ENCODE measurements at places on chromosomes 7 and 10.

DNA sequence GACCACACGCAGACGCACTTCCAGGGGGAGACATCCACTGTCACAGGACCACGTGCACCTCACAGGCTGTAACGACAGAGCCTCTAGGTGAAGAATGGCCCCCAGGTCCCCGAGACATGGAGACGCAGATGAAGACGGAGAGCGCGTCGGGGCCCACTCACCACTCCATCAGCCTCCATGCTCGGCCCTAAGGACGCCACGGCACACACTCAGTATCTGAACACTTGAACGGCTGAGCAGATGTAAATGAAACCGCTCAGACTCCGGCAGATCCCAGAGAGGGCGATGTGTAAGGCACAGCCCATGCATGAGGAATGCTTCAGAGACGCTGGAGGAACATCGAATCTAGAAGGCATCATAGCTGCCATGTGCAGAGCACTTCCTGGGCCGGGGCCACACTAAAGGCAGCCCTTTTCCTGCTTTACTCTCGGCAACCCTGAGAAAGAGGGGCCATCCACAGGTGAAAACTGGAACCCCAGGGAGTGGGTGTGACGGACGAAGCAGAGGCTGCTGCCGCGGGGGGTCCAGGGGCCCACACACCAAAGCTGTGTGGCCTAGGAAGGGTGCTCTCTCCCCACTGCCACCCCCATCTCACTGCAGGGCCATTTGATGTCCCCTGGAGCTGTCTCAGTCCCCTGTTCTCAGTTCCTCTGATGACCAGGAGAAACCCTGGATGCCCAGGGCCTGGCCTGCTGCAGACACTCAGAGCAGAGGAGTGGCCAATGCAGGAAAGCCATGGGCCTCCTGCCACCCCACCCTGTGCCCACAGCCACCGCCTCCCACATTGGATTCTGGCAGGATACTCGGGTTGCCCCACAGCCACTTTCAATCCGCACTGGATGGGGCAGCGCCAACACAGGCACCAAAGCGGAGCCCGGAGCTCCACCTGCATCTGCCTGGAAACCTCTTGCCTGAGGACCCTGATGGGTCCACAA, 253.8 kb downstream of the MAD1L1 start:
- DNase-seq = no peak

DNA sequence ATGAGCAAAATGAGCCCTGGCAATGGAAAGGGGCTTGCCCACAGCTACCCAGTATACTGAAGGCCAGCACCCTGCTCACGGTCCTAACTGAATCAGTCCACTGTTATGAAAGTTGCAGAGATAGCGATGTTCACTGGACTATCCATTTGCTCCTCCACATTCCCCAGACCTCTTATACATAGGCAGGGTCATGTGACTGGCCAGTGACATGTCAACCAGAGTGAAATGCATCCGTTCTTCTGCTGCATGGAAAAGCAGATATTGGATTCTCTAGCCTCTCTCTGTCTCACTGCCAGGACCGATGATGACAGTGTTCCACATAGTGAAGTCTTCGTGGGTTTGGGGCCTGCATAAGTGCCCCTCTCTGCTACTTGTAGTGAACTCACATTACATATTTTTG, 503.4 kb downstream of the RPS24 start:
- no peak for DNase-seq

DNA sequence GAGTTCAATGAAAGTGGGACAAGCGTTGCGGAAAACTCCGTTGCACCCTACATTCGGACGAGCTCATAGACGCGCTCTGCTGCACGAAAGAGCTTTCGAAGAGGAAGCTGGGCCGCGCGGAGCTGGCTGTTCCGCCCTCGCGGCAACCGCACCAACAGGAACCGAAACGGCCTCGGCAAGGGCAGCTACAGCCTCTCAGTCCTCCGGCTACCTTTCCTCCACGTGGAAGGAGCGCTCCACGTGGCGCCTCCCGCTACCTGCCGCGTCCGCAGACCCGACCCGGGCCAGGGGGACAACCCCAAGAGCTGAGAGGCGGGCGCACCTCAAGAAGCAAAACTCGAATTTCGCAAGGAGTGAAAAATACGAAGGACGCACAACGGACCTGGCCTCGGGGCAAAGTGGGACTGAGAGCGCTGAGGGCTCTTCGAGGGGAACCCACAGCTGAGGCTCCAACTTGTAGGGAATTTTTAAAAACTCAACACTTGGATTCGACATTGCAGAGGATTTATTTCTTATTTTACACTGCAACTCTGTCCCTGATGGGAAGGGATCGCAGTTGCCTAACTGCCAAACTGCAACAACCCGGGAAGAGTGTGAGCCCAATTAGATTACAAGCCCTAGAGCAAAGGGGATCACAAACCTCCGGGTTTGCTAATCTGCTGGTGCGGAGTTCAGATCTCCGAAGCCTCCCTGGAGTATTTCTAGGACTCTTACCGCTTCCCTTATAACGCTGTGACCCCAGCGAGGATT, 1.4 kb downstream of the HPSE2 start:
- DNase-seq = no peak

DNA sequence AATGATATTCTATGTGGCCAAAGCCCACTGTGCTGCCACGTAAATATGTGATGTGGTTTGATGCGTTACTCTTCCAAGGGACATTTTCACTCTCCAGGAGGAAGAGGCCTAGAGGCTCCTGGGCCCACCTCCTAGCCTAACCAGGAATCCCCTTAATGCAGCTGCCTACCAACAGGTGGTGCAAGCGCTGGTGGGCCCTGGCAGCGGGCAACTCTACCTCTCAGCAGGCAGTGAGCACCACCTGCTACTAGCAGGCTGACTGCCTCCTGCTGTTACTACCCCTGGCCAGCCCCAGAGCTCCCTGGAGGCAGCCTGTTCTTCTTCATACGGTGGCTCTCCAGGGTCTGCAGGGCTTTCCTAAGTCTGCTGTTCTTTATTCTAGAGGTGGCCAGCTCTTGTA, 62.8 kb downstream of the CDH23 start:
- DNase-seq = no peak

DNA sequence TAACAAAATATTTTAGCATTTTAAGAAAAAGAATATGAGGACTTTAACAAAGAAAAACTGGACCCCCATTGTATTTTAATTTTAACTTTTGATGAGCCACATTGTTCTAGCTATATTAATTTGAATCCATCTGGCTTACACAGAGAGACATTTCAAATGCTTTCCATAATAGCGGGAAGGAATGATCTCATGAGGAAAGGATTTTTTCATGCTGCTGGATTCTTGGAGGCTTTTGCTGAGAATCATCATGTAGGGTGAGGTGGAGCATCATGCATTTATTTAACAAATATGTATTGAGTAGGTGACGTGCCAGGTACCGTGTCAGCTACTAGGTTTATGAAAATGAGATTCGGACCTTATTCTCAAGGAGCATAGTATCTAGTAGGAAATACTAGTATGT, 1006.3 kb downstream of the SORCS1 start:
- no peak for DNase-seq

- no peak for DNase-seq
Observed at GRCh38 chr10:23442936-23443335, 4.1 kb downstream of the OTUD1 start.

DNA sequence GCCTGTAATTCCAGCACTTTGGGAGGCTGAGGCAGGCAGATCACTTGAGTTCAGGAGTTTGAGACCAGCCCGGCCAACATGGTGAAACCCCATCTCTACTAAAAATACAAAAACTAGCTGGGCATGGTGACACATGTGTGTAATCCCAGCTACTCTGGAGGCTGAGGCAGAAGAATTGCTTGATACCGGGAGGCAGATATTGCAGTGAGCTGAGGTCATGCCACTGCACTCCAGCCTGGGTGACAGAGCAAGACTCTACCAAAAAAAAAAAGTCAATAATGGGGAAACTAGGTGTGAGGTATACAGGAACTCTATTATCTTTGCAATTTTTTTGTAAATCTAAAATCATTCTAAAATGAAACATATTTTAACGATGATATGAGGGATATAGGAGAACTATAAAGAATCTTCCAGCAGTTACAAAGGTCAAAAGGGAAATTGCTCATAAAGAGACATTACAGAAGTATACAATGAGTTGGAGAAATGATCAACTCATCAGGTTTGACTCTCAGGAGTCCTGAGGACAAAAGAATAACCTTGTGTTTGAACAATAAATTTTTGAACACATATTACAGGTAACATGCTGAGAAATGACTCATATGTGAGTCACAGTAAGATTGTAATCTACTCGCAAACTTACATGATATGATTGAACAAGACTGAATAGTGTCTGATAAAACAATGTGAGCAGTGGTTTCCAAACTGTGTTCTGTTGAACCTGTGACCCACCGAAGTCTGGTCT, 272.6 kb downstream of the FGFR2 start:
- DNase-seq = no peak

All from stimulated activated CD4-positive, alpha-beta T cell treated with anti-CD3 and anti-CD28 coated beads, Interleukin-15, amount 100 ng/mL, for 1 hour (primary cell).